Kidney (tissue), 22 donors: ENCODE measurements at places on chromosomes 16 and 17. TPM values are rescaled to one million over a fixed set of nuclear protein-coding genes. Genes with fewer than 3 reads are reported as not detected.

PRAC1 gene
- not detected for total RNA-seq

IL17C gene
- total RNA-seq: not detected

DNA sequence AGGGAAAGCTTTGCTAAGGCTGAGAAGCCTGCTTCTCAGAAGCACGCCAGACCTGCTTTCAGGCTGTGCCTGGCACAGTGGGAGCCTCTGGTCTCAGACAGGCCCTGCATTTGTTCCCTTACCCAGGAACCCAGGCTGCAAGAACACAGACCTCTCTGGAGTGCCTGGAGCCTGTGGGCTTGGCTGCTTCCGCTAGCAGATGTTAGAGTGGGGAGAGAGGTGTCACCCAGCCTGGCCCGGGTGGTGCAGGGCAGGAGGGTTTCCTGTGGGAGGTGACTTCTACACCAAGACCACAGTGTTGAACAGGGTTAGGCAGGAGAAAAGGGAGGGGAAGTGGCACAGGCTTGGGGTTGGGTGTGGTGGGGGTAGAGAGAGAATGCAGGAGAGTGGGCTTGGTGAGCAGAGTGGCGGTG, 35.8 kb upstream of the ADGRG1 start:
- peak; percentile 75 for DNase-seq

GRCh38 chr17:60066576-60066975, 12.1 kb downstream of the HEATR6 start:
- no peak for DNase-seq

GRCh38 chr16:87209808-87210512, 107.2 kb downstream of the C16orf95 start:
- DNase-seq: no peak

GRCh38 chr17:7129311-7129710, 14.7 kb upstream of the ASGR2 start:
- DNase-seq: no peak

- peak; percentile 65 for DNase-seq
Measured at GRCh38 chr17:1047177-1047878, 50.4 kb downstream of the TIMM22 start.
